ENCODE measurements at places on chromosomes 6 and 20.

DNA sequence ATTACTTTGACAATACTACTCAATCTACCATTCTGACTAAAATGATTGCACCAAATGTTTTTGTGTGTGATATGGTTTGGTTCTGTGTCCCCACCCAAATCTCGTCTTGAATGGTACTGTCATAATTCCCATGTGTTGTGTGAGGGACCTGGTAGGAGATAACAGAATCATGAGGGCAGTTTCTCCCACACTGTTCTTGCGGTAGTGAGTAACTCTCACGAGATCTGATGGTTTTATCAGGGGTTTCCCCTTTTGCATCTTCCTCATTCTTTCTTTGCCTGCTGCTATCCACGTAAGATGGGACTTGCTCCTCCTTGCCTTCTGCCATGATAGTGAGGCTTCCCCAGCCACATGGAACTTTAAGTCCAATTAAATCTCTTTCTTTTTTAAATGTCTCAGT is 20.8 kb downstream of the SYCP2 start:
- DNase-seq: no peak

DNA sequence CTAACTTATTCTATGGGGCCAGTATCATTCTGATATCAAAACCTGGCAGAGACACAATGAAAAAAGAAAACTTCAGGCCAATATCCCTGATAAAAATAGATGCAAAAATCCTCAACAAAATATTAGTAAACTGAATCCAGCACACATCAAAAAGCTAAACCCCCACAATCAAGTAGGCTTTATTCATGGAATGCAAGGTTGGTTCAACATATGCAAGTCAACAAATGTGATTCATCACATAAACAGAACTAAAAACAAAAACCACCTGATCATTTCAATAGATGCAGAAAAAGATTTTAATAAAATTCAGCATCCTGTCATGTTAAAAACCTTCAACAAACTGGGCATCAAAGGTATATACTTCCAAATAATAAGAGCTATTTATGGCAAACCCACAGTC is 133.9 kb upstream of the SSTR4 start:
- DNase-seq: no peak

DNA sequence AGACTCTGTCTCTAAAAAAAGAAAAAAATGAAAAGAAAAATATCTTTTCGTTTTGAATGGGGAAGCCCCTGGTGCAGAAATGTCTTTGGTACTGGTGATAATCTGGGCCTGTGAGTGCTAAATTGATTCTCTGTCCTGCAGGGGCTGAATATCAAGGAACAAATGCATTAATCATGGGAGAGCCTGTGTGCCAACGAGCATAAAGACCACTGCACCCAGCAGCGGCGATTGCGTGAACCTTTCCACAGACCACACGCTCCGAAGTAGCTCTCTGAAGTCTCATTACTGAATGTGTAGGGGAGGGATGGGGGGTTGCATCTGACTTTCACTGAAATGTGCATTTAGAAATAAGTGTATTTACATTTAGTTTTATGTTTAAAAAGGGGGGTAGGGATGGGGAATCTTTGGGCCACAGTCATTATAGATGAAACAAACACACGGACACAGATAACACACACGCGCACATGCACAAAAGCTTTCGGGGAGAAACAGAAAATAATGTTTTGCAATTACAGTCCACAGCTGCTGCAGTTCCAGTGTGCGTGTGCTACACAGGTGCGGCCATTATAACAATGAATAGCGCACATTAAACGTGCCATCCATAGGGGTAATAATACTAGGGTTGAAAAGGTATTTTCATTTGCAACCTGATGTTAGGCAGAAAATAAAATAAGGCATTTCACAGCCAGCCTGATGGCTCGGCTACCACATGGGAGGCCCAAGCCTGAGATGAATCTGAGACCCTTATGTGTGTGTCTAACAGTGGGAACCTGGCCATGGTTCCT is 154.0 kb downstream of the MBOAT1 start:
- DNase-seq: no peak

DNA sequence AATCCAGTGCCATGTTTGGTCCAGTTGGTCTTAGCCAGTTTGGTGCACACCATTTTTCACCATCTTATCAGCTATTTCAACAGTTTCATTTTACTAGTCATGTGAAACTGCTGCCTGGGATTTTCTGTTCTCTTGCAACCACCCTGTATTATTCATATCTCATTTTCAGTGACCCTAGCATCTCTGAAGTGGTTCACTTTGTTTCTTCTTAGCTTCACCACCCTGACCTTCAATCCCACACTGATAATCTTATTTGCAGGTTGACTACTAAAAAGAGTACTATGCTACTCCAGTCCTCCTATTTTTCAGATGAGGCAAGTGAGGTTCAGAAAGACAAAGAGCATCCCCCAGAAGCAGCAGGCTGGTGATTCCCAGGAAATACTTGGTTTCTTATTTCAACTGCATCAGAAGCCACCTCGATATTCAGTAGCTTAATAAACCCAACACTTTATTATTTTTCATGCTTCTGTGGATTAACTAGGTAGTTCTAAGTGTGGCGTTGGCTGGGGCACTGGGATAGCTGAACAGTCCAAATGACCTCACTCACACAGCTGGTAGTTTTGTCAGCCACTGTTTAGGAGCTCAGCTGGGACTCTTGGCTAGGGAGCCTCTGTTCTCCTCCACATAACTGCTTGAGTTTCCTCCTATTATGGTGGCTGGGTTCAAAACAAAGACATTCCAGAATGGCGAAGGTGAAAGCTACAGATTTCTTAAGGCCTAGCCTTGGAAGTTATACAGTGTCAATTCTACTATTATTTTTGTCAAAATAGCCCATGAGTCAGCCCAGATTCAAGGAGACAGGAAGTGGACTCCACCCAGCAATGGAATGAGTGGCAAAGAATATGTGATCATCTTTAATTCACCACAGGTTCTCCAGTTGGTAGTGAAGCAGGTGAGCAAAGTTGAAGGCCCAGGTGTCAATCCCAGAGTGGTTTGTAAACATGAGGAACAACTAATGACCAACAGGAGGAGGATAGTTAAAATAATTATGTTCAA is 40.6 kb downstream of the BPIFB4 start:
- no peak for DNase-seq

- DNase-seq: no peak
Observed at GRCh38 chr6:138719011-138719635, 54.4 kb upstream of the CCDC28A start.
